ENCODE measurements at places on chromosomes 4 and X.

- DNase-seq = no peak
Measured at GRCh38 chr4:73527196-73527595, 45.7 kb downstream of the AFM start.

- no peak for DNase-seq
Measured at GRCh38 chr4:6907658-6908191, 1.9 kb upstream of the TBC1D14 start.

GRCh38 chr4:38092701-38093100 lies 132.5 kb downstream of the PTTG2 start:
- DNase-seq = no peak

DNA sequence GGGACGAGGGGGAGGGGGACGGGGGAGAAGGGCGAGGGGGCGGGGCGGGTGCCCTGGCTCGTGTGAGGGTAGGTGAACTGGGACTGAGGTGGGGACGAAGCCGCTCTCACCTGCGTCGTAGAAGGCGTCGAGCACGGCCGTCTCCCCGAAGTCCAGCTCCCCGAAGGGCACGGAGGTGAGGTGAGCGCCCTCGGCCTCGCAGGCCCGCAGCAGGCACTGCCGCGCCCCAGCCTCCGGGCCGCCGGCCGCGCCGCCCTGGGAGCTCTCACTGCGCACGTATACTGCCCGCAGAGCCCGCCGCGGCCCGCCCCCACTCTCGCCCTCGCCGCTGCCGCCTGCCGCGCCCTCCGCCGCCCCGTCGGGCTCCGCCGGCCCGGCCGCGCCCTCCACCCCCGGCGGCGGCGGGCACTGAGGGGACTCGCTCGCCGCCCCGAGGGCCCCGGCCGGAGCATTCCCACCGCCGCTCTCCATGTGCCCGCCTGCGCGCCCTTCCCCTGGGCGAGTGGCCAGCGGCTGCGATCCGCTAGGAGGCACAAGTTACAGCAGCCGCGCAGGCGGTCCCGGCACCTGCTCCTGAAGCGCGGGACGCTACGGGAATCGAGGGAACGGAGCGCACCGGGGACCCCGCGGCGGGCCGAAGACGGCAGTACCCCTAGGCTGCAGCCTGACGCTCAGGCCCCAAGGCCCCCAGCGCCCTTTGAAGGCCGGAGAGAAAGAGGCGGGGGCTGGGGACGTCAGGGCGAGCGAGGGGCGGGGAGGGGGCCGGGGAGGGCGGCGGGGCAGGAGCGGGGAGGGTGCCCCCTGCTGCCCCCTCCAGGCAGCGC lies at the start of gene MAP3K15:
Gene MAP3K15 (minus strand): TSS at position 718 of the 824 bp plus-strand sequence. CDS start 247 bp downstream, at position 471.
- no peak for DNase-seq

DNA sequence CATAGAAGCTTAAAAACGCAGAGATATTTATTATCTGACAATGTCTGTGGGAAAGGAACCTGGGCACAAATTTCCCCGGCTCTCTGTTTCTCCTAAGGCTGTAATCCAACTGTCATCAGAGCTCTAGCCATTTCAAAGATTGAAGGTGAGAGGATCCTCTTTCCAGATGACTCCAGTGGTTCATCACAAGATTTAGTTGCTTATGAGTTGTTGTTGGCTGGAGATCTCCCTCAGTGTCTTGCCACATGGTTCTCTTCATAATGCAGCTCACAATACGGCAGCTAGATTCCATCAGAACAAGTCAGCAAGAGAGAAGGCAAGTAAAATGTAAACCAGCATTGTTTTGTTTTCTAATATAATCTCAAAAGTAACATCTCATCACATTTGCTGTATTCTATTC lies 369.4 kb downstream of the GASK1B start:
- no peak for DNase-seq

DNA sequence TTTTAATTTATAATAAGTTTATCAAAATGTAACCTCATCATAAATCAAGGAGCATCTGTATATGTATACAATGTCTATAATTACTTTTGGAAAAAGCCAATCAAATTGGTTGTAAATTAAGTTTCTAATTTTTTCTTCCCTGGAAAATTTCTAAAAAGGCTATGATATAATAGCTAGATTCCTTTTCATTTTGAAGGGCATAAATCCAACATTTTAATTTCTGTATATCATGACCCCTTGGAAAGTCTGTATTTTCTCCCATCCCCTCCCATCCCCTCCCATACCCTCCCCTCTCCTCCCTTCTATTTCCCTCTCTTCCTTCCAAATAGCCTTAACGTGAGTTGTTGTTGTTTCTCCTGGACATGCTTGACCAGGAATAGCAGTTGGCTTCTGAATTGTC lies 247.1 kb upstream of the FSTL5 start:
- DNase-seq = no peak

DNA sequence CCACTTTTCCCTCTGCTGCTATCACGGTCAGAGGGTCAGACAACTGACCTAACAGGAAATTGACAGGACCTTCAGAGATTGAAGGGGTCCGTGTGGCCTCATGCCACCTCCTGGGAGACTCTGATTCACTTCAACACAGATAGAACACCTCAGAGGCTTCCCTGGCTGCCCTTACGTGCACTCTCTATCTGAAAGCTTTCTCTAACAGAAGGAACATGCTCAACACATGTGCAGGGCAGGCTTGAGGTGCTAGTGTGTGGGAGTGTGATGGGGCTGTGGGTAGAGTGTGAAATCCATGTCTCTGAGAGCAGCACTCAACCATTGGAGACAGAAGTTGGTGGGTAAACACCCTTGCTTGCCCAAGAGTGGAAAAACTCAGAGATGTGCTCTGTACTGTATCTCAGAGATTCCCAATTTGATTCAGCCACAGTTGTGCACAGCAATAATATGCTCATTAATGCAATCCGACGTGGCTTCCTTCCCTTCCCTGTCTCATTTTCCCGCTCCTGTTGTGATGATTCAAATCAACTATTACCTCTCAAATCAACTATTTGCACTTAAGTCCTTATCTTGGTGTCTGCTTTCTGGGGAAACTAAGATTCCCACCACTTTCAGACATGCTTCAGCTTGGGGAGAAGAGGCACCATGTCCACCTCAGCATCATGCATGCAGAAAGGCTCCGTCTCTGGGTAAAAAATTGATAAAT lies 62.0 kb upstream of the MAGEB2 start:
- DNase-seq = no peak

GRCh38 chrX:112636951-112637581 lies 42.7 kb downstream of the LHFPL1 start:
- DNase-seq = no peak

GRCh38 chr4:148982200-148982599 lies 540.0 kb upstream of the NR3C2 start:
- DNase-seq = no peak

DNA sequence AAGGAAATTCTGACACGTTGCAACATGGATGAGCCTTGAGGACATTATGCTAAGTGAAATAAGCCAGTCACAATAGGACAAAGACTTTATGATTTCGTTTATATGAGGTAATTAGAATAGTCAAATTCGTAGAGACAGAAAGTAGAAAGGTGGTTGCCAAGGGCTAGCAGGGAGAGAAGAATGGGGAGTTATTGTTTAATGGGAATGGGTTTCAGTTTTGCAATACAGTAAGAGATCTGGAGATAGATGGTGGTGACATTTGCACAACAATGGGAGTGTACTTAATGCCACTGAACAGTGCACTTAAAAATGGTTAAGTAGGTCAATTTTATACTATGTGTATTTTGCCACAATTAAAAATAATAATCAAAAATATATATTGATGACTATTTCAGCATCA lies 43.4 kb upstream of the TMEM154 start:
- DNase-seq = no peak

DNA sequence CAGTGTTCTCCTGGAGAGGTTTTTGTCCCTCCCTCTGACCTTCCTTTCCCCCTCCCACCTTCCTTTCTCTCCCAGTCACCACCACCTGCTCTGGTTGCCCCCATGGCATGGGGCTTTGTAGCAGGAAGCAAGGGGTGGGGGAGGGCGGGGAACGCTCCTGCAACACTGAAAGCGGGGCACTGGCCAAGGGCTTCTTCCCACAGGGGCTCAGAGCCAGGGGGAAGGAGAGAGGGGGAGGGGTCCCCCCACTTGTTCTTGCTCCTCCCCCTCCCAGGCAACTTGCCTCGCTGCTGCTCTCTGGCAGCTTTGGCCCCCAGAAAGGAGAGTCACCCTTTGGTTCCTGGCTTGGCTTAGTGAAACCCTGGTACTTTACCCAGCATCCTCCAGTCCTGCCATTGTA lies 48.4 kb downstream of the BCORL1 start:
- DNase-seq = no peak

- DNase-seq = no peak
Measured at GRCh38 chr4:81664079-81664478, 192.4 kb upstream of the RASGEF1B start.

- DNase-seq = no peak
Measured at GRCh38 chr4:2587213-2587823, 50.9 kb downstream of the FAM193A start.

DNA sequence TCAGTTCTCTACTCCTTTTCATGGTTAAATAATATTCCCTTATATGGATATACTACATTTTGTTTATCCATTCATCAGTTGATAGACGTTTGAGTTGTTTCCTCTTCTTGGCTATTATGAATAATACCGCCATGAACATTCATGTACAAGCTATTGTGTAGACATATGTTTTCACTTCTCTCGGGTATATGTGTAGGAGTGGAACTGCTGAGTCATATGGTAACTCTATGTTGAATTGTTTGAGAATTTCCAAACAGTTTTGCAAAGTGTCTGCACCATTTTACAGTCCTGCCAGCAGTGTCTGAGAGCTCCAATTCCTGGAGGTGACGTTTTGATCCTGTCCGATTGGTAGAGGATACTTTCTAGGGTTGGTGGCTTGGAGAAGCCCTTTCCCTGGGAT lies 23.6 kb downstream of the PLAC1 start:
- DNase-seq = no peak

- no peak for DNase-seq
Measured at GRCh38 chrX:124354648-124355047, 8.3 kb downstream of the SH2D1A start.

DNA sequence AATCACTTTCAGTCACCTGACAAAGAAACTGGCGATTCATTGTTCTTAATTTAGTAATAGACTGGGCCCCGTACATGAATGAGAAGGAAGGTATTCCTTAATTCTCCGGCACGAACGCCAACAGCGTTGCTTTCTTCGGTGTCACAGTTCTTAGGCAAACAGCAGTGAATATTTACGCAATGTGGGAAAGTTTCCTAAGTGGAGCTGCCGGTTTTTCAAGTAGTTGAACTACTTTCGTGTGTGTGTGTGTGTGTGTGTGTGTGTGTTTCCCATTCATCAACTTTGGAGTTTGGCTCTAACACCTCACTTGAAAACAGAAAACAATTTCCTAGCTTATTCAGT lies 651 bp downstream of the NXT2 start:
- DNase-seq = no peak
